Stimulated activated CD4-positive, alpha-beta T cell treated with anti-CD3 and anti-CD28 coated beads, Interleukin-2, amount 100 ng/mL, for 48 hours (primary cell): ENCODE measurements at places on chromosomes 5 and 9.

DNA sequence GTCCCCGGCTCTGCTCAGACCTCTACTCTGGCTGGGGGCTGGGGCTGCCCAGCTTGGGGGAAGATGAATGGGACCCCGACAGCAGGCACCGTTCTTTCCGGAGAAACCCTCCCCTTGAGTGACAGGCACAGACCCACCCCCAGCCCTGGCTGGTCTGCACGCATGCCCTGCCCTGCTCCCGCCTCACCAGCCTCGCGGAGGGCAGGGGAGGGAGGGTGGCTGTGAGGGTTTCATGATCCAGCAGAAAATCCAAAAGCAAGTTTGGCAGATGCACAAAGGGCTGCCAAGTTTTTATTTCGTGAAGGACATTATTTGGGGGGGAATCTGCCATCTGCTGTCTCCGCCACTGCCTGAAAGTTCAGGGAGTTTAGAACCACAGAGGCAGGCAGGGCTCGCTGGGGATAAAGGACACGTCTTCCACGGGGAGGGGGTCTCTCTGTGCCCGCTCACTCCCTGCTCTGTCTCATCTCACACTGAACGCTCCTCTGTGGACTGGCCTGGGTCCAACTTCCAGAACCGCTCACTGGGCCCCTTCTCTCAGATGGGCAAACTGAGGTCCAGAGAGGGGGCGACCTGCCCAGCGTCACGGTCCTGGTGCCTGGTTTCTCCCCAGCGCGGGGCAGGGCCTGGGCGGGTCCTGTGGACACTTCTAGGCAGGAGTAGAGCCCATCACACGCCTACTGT is 92.9 kb downstream of the RXRA start:
- DNase-seq: no peak

GRCh38 chr9:106846857-106847256 is 16.1 kb upstream of the ZNF462 start:
- DNase-seq: no peak

- no peak for DNase-seq
Observed at GRCh38 chr5:91219091-91219802, 163.9 kb downstream of the ARRDC3 start.

GRCh38 chr5:96538808-96539250 is 105.8 kb upstream of the PCSK1 start:
- DNase-seq: no peak

DNA sequence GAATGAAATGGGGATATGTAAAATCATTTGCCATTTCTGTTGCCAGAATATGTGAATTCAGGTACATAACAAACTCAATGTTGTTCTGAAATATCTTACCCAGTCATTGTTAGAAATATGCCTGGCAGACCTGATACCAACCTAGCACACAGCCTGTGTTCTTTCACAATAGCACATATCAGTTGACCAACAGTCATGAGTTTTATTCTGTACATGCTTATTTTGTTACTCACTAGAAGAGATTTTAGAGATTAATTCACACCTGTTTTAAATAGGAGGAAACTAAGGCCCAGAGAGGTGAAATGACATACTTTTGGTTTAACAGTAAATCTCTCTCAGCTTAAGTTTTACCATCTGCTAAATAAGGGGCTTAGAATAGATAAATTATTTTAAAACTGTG is 8.4 kb upstream of the PPP1R2B start:
- DNase-seq: no peak

GRCh38 chr5:62371409-62371808 is 32.3 kb downstream of the DIMT1 start:
- DNase-seq: no peak

DNA sequence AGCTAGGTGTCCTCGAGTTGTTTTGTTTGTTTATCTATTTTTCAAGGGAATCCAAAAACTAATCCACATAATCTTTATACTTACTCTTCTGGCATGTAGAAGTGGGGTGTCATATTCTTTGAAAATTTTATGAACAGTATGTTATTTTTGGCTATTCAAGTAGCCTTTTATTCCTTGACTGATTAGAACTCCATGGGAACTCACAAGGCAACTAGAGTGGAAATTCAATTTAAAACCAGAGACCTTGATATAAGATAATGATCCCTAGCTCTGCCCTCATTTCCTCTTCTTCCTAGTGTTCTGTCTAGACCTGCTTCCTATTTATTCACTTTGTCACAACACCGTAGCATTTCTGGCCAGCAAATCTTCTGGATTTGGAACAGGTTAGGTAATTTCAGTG is 1123.7 kb upstream of the C9orf72 start:
- DNase-seq: no peak

DNA sequence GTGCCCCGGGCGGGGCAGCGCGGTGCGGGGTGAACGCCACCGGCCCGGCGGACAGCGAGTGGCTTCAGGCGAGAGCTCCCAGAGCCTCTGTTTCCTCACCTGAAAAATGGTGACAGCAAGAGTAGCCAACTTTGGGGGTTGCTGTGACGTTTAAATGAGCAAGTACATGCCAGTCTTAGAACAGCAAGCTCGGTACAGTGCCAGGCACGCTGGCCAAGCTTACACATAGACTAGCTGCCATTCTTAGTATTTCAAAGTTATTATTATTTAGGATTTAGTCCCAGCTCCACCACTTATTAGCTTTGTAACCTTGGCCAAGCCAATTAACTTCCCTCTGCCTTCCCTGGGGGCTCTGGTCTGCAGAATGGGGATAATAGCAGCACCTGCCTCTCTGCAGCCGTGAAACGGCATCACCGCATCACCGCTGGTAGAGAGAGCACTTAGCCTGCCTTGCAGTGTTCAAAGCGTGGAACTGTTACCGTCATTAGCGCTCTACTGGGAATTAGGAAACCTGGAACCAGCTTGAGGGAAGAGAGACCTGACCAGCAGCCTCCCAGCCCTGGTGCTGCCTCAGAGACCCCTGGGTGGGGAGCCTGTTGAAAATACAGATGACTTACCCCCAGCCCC is at the start of gene C9orf50:
C9orf50 (minus strand) TSS at position 433 of the 627 bp plus-strand sequence. CDS start 527 bp downstream, outside the sequence.
- DNase-seq: no peak

GRCh38 chr9:90340421-90340820 is 302.2 kb downstream of the DIRAS2 start:
- no peak for DNase-seq

GRCh38 chr9:114616684-114617520 is 5.8 kb downstream of the TMEM268 start:
- DNase-seq: no peak

- no peak for DNase-seq
Observed at GRCh38 chr5:173271419-173271818, 36.4 kb upstream of the NKX2-5 start.

- DNase-seq: no peak
Observed at GRCh38 chr5:5296051-5296450, 126.4 kb upstream of the ICE1 start.

GRCh38 chr5:139004374-139005307 is 129.5 kb upstream of the LRRTM2 start:
- no peak for DNase-seq

GRCh38 chr9:132142924-132143323 is 18.9 kb upstream of the NTNG2 start:
- DNase-seq: no peak

DNA sequence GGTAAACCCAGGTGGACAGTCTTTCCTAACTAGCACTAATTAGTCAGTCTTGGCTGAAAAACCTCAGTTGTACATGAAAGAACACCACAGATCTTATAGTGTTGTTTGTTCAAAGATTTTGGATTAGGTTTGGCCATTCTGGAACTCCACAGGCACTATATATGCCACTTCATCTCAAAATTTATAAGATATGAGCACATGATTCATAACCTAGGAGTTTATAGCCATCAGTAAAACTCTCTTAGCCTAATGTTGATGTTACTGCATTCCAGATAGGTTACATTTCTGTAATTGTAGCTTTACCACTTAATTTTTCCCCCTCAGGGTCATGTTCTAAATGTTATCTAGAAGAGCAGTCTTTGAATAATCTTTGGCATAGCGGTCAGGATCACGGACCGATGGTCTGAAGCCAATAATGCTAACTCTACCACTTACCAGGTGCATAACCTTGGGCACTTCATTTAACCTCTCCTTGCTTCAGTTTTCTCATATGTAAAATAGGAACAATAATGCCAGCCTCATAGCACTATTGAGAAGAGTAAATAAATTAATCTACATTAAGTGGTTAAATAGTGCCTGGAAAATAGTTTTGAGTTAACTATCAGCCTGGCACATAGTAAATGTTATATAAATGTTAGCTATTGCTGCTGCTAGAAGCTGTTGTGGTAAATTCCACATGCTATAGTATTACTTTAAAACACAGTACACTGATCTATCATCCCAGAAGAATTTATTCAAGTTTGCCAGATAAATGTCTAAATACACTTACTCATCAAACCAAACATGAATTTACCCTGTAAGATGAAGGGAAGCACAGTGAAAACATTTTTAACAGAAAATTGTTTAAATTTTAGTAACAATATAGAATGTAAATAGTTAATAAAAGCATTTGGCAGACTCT is 743.9 kb downstream of the NR2F1-AS1 start:
- DNase-seq: no peak

DNA sequence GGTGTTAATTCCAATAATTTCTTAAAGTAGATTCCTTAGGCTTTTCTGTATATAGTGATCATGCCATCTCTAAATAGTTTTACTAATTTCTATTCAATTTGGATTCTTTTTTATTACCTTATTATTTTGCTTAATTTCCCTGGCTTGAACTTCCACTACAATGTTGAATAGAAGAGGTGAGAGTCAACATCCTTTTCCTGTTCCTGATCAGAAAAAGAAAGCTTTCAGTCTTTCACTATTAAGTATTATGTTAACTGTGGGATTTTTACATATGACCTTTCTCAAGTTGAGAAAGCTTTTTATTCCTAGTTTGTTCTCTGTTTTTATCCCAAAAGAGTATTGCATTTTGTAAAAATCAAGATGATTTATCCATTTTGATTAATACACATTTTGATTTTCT is 574.5 kb upstream of the TLE4 start:
- no peak for DNase-seq

DNA sequence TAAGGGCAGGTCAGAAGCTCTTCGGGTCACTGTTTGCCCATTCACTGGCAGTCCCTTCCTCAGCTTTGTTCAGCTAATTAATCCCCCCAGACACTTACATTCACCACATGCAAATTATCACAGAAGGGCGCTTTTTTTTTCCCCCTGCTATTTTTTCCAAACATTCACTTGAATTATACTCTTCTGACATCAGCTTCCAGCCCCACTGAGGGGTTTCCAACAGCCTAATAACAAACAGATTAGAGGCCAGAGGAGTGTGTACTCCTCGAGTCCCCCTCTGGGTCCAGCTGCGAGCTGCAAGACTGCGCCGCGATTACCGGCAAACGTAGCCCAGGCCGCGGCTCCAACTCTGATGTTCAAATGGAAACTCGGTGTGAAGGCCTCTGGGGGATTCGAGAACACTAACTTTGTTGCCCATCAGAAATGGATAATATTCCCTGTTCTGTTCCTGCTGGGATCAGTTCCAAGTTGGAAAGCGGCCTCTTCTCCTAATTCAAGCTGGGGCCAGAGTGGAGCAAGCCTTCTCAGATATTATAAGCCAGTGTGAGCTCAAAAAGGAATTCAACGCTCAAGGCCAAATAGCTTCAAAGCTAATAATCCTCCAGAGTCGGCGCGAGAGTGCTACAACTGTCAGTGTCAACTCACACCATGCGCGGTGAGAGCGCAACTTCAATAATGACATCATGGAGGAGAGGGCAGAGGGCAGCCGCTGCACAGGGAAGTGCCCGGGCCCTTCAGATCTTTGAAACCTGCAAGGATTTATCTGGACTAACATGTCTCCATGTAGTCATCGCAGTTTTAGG is 560.8 kb downstream of the BNC2 start:
- DNase-seq: no peak

GRCh38 chr5:146425023-146425422 is 22.1 kb upstream of the TCERG1 start:
- DNase-seq: no peak

- DNase-seq: no peak
Observed at GRCh38 chr5:16391858-16392649, 73.5 kb downstream of the ZNF622 start.

GRCh38 chr5:126521130-126521529 is 73.9 kb downstream of the ALDH7A1 start:
- DNase-seq: no peak

GRCh38 chr5:143701493-143701892 is 110.5 kb upstream of the HMHB1 start:
- DNase-seq: no peak

DNA sequence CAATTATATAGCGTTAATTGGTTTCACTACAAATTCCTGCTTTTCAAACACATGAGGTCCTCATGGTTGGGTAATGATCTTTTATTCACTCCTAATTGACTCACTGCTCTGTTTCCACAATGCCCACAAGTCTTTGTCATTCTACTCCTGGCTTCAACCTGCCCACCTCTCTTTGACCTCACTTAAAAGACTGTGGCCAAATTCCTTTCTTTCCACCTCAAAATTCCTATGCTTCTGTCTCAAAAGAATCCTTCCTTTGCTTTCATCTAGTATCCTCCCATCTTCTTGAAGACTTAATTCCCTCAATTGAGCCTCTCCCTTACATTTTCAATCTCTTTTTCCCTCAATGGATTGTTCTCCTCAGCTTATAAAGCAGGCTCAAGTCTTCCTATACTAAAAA is 4.9 kb downstream of the APBA1 start:
- DNase-seq: no peak

DNA sequence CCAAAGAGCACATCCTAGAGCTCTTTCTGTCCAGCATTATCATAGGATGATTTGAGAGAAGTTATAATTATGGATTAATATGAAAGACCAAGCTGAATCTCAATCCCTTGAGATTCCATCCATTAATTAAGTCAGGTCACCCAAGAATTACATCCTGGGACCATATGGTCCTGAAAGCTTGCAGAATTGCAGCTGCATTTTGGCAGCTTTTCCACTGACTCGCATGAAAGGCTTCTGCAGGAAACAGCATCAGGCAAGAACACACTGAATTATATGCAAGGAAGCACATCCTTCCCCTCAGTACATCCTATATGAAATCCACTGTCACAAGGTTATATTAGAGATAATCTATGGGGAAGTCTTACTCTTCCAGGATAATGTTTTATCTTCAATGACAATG is 109.1 kb upstream of the CTNND2 start:
- no peak for DNase-seq

GRCh38 chr5:85069659-85070640 is 685.3 kb upstream of the EDIL3 start:
- DNase-seq: no peak

GRCh38 chr9:98259791-98260190 is 4.3 kb upstream of the TBC1D2 start:
- DNase-seq: no peak

- DNase-seq: no peak
Observed at GRCh38 chr9:108704156-108704852, 151.5 kb downstream of the ACTL7B start.

GRCh38 chr5:151509231-151509630 is 61.8 kb downstream of the SLC36A1 start:
- no peak for DNase-seq
